ENCODE measurements at places on chromosomes 16 and 17.

DNA sequence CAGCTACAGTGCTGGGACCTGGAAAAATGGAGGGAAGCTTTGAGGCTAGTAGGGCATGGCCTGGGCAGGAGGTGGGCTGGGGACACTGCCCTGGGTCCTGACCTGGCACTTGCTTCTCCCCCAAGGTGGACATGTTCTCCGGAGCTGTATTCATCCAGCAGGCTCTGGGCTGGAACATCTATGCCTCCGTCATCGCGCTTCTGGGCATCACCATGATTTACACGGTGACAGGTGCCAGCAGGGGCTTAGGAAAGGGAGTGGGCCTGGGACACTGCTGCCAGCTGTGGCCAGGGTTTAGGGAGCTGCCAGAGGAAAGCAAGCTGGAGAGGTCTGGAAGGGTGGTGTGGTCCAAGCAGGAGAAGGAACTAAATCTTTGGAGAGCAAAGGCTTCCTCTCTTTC, 3.1 kb downstream of the SLC5A2 start:
- DNase-seq = no peak

- DNase-seq = no peak
Measured at GRCh38 chr17:62658136-62658920, 30.9 kb downstream of the MRC2 start.

GRCh38 chr17:79907850-79908249, 68.6 kb upstream of the CBX4 start:
- DNase-seq = peak; percentile 23

DNA sequence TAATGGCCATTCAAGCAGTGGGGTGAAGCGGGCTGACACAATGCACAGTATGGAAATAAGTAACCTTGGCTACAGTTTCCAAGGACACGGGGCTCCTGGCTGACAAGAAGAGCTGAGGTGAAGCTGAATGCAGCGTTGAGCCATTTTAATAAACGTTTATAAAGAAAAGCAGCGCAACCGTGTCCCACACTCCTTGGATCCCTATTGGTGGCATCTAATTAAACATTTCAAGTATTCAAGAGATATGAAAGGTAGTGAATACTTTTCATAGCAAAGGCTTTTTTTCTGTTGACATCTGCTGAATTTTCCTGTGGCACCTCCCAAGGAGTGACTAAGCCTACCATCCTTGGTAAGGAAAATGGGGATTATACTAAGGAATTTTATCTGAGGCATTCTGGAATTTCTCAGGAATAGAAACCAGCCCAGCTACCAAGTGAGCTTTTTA, 26.5 kb downstream of the DUSP14 start:
- DNase-seq = peak; percentile 51

- DNase-seq = no peak
Measured at GRCh38 chr17:10144982-10145381, 53.4 kb downstream of the GAS7 start.

GRCh38 chr17:73013816-73014663, 78.4 kb downstream of the SLC39A11 start:
- no peak for DNase-seq

DNA sequence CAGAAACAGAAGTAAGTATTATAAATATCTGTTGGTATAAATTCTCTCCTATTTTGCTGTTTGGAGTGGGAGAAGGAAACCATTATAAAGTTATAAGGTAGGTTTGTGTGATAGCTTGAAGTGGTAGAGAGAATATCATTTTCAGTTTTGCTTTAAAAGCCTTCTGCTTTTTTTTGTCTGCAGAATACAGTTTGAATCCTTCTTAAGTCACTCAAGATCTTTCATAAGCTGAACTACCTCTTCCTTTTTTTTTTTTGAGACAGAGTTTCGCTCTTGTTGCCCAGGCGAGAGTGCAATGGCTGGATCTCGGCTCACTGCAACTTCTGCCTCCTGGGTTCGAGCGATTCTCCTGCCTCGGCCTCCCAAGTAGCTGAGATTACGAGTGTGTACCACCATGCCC, 9.0 kb downstream of the ATAD5 start:
- no peak for DNase-seq

DNA sequence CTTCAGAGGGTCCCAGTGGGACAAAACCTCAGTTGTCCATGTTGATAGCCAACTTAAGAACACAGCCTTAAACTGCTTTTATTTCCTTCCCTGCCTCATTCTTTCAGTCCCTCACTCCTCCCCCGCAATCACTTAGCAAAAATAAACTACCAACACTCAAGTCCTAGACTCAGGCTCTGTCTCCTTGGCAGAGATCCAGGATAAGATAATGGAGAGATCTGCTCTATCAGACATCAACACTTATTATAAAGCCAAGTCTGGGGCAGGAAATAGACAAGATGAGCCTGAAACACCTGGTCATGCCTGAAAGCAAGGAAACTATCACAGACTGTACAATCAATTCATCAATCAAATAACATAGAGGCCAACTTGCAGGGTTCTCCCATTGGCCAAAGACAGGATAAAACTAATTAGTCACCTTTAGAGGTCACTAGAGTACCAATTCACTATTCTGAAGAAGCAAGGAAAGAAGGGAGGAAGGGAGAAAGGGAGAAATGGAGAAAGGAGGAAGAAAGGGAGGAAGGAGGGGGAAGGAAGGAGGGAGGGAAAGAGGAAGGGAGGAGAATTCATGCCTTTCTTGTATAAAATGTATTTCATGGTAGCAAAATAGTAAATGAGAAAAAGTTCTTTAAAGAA, 15.7 kb downstream of the HYDIN start:
- DNase-seq = no peak

DNA sequence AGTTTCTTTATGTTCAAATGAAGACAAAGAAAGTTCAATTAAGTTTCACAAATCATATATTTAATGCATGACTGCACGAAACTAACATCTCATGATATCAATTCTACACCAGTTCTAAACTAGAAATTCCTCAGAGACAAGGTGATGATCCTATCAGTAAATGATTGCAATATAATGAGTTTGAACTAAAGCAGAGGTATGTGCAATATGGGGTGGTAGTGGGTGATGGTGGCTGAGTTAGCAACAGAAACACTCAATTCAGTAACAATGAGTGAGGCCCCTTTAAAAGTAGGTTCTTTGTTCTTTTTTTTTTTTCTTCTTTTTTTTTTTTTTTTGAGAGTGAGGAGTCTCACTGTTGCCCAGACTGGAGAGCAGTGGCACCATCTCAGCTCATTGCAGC, 1551.7 kb upstream of the GOT2 start:
- no peak for DNase-seq

GRCh38 chr16:68445458-68445857, 2.9 kb downstream of the SMPD3 start:
- DNase-seq = no peak

DNA sequence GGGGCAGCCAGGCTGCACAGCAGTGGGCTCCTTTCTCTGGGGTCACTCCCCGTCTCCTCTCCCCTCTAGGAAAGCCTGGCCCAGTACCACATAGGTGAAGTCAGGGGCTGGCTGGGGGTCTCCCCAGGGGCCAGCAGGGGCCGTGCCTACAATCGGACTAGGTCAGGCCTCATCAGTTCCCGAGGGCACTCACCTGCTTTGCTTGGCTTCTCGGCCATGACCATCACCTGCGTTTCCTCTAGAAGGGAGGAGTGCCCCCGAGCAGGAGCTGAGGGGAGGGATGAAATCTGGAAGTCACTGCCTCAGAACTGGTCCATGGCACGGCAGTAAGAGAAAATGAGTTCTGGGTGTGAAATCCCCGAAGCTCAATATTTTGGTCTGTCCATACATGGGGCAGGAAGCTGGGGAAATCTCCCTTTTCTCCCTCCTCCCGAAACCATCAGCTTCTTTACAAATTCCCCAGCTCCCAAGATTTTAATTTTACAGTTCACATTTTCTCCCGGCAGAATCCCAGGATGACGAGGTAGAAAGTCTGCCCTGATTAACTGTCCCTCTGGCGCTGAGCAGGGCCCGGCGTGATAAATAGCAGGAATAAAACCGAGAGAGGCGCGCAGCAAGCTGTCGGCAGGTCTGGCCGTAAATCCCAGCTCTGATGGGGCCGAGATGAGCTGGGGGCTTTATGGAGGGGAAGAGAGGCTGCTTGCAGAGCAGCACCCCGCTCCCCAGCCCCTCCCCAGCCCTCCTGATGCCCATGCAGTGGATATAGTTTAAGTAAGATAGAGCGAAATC, 172.1 kb downstream of the RBFOX3 start:
- DNase-seq = no peak

GRCh38 chr17:46770818-46771560, 47.5 kb downstream of the WNT3 start:
- peak; percentile 37 for DNase-seq

DNA sequence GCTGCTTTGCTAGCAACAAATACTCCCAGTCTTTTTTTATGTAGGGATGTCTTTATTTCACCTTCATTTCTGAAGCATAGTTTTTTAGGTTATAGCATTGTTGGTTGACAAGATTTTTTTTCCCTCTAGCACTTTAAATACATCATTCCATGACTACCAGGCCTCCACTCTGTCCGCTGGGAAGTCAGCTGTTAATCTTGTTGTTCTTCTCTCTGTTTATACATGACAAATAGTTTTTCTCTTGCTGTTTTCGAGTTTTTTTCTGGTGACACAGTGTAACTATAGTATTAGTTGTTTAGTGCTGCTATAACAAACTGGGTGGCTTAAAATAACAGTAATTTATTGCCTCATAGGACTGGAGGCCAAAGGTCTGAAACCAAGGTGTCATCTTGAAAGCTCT, 205.5 kb upstream of the CNTNAP4 start:
- no peak for DNase-seq
